ENCODE measurements at places on chromosomes 5 and 9.

- no peak for DNase-seq
Observed at GRCh38 chr9:113471143-113471542, 7.6 kb downstream of the RGS3 start.

DNA sequence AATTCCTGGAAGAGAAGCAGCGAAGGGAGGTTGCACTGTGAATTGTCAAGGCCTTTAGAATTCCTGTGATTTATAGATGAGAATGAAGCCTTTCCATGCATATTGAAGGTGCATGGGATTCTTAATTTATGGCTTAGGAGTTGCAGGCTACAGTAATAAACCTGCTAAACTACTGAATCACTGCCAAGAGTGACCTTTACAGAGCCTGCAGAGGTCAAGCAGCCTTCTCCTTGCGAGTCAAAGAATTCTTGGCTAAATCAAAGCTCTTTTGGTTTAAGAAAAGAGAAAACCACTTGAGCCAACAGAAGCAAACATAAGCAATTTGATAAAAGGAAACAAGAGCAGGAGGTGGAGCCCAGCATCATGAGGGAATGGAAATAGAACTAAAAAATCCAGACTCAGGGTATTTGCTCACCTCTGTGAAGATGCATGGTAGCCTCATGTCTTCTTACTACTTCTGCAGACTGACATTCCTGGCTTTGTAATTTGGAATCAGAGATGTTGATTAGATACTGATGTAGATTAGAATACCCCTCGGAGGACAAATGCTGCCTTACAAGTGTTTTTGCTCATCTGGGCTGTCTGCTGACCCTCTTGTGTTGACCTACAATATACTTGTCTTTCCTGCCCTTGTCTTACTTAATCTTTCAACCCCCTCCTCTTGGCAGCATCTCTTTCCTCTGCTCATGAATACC is 90.3 kb upstream of the IFNK start:
- no peak for DNase-seq

GRCh38 chr9:105157171-105157583 is 87.3 kb upstream of the SLC44A1 start:
- DNase-seq: no peak

- DNase-seq: no peak
Observed at GRCh38 chr5:14182761-14183160, 39.6 kb downstream of the TRIO start.

- DNase-seq: no peak
Observed at GRCh38 chr9:92098638-92099037, 16.6 kb downstream of the SPTLC1 start.
